ENCODE measurements at places on chromosomes 12 and 14.

GRCh38 chr14:42140831-42141279 is 534.2 kb downstream of the LRFN5 start:
- DNase-seq = no peak

DNA sequence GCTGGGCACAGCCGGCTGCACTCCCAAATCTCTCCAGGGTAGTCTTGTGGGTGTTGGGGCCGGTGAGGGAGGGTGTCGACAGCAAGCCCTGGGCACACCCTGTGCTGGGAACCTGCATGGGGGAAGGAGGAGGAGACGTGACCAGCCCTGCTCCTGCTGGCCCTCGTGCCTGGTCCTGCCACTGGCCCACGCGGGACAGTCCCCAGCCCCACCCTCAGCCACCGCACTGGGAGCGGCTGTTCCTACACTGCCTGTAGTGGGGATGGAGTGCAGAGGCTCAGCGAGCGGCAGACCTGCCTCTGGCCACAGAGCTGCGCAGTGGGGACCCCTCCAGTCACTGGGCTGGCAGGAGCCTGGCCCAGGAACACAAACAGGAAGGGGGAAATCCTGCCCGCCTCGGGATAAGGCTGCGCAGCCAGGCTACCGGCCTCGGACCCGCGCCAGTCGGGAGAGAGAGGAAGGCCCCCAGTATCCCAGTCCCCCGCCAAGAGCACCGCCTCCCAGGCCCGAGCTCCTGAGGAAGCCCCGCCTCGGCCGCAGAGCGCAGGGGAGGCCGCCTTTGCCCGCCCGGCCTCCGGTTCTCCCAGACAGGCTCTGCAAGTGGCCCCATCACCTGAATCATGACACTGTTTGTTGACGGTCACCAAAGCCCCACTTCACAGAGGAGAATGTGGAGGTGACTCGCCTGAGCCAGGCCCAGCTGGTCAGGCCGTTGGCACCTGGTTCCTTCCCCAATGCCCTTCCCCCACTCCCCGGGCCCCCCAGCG is 10.6 kb downstream of the AHNAK2 start:
- no peak for DNase-seq

GRCh38 chr12:82412246-82412645 is 53.9 kb downstream of the METTL25 start:
- no peak for DNase-seq

DNA sequence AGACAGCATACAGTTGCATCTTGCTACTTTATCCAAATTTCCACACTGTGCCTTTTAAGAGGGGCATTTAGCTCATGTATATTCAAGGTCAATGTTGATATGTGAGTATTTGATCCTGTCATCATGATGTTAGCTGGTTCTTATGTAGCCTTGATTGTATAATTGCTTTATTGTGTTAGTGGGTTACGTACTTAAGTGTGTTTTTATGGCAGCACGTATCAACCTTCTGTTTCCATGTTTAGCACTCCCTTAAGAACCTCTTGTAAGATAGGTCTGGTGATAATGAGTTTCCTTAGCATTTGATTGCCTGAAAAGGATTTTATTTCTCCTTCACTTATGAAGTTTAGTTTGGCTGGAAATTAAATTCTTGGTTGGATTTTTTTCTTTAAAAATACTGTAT is 445.2 kb downstream of the NAV3 start:
- DNase-seq = no peak

DNA sequence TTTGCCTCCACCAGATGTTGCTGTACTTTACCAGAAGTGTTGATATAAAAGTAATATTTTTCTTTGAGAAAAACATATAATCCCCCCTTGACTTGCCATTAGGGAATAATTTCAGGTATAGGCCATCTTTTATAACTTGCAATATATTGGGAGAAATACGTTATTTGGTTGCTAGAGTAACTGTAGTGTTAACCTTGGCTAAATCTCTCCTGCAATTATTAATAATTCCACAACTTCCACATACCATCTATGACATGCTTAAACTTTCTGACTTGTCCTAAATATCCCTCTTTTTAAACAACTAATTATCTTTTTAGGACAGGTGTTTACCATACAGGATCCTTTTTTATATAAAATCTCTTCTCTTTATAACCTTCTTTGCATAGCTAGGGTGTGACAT is 1048.2 kb downstream of the SLC16A7 start:
- no peak for DNase-seq

- DNase-seq = no peak
Observed at GRCh38 chr12:128298091-128298748, 31.2 kb downstream of the TMEM132C start.
